ENCODE measurements at places on chromosomes 7 and 10.
A peak's percentile ranks its signal among the peaks of the same experiment; 100 is the strongest.

- peak; percentile 74 for DNase-seq
Observed at GRCh38 chr10:21989453-21990154, 13.9 kb downstream of the DNAJC1 start.

DNA sequence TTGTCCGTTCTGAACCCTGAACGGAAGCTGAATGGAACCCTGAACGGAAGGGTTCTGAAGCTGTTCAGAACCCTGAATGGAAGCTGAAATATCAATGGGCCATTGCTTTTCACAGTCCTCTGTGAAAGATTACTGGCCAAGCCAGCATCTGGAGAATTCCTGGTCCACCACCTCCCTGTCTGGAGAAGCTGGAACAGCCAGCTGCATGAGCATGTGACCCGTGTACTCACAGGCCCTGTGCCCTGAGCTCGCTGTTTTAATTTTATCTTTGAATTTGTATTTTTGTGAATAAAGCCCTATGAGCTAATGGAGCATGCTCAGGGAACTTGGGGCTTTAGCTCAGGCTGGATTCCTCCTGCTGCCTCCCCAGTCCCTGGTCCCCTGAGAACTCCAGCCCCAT is 37.2 kb downstream of the HTRA1 start:
- DNase-seq = no peak

DNA sequence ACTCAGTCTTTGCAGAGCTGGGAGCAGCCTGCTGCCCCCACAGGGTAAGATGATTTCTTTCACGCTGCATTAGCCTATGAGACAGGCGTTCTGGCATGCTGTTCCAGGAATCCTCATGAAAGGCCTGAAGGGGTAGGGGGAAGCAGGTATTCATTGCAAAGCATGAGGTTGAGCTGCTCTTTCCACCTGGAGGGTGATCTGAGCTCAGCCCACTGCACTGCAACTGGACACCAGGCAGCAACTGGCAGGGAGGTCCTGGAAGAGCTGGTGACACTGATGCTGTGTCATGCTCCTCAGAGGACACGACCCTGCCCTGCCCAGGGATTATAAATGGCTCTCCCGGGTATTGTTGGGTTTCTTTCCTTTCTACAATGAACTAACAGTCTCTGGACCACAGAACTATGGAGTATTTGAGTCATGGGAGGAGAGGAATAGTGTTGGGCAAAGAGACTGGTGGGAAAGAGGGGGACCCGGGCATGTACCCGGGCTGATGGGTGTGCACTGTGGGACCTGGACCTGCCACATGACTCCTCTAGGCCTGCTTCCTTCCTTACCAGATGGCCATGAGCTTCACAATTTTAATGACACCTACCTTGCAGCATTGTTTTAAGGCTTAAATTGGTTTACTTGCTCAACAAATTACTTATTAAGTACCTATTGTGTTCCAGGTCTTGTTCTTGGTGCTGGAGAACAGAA is 24.3 kb downstream of the SLC25A28 start:
- DNase-seq = no peak

DNA sequence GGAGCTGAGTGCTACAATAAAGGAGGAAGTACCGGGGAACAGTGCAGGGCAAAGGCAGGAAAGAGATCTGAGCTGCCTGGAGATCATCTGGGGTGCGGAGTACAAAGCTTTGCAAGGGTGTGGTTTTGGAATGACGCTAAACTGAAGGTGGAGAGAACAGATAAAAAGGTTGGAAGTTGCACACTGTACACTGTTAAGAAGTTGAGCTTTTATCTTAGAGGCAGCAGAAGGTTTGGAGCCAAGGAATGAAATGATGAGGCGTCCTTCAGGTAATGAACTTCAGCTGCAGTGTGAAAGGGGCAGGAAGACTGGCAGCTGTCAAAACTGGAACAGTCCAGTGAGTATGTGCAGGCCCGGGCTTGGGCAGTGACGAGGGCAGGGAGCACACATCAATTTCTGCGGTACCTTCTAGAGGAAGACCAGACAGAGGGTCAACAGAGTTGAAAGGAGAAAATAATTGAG is 7.2 kb upstream of the ANKRD61 start:
- no peak for DNase-seq

Measured in NCI-H526 (cell line).